ENCODE measurements at places on chromosomes 6 and 20.

GRCh38 chr6:169384291-169384690 lies 130.6 kb upstream of the THBS2 start:
- no peak for DNase-seq

DNA sequence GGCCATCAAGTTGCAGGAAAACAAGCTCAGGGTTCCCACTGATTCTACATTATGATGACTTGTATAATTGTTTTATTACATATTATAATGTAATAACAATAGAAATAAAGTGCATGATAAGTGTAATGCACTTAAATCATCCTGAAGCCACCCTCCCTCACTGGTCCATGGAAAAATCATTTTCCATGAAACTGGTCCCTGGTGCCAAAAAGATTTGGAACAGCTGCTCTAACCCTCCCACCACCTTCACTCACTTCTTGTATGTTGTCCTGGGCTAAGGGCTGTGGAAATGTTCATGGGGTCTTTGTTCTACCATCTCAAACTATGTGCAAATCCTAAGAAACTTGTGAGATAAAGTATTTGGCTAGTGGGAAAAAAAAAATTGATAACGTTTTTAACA lies 133.8 kb downstream of the LRRC1 start:
- DNase-seq: no peak

DNA sequence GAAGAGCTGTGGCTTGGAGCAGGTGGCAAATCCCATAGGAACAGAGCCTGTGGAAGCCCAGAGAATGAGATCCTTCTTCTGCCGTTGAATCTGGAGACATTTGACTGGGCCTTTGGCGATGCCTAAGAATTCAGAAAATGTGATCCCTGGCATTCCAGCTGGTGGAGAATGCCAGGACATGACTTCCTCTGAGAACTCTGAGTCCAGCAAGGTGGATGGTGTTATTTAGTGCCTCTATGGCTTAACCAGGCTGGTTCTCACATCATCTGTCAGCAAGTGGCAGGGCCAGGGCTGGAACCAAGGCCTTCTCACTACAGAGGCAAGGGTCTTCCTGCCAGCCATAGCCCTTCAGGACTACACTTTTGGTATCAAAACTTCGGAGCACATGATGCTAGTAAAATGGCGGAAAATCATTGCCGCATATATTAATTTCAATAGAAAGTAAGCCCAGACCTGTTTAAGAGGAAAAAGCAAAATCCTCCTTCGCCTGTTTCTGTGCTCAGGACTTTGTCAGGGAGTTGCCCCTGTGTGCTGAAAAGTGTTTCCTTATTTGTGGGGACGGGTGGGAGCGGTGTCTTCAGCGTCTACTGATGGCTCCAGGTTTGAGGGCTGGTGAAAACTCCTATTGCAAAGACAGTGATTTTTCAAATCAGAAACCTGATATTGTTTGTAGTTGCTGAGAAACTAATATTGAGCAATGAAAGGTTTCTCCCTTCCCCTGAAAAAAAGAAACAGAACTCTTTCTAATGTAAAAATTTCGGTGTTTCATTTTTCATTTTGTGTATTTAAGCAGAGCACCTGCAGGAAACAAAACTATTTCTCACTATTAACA lies 23.9 kb downstream of the DUSP22 start:
- DNase-seq: no peak

DNA sequence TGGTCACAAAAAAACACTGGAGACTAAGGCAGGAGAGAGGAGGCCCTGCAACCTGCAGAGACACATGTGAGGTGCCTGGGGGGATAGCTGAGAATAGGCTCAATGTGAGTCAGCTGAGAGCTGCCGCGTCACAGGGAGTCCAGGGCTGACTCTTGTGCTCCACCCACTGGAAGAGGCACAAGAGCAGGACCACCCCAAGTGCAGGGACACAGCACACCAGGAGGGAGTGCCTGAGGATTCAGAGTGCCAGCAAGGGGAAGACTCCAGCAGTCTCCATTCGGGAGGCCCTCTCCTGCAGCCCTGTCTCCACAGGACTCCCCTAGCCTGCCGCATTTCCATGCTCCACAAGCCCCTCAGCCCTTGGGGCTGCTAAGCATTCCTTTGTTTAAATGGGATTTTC lies 105.5 kb downstream of the HUS1B start:
- DNase-seq: peak; percentile 44

- DNase-seq: no peak
Observed at GRCh38 chr20:35618263-35619131, 2.9 kb downstream of the SPAG4 start.

DNA sequence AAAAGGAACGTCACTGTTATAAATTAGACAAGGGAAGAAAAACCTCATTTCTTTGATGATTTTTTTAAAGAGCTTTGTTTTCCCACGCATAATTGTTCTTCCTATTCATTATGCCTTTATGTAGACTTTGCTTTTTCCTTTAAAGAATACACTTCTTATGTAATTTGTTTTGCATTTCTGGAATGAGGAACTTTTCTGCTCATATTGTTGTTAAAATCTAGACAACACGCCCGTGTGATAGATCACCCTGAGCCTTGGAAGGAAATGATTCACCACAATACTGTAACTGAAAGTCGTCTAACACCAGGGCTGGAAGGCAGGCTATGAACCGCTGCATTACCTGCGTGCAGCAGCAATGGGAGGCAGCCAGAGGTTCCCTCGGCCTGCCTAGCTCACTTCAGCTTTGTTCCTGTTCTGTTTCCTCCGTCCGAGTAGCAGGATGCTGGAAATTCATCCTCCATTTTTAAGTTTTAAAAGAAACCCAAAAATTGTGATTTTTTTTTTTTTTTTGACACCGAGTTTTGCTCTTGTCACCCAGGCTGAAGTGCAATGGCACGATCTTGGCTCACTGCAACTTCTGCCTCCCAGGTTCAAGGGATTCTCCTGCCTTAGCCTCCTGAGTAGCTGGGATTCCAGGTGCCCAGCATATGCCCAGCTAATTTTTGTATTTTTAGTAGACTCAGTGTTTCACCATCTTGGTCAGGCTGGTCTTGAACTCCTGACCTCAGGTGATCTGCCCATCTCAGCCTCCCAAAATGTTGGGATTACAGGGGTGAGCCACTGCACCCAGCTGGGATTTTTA lies 49.6 kb upstream of the ZNF217 start:
- DNase-seq: peak; percentile 55

DNA sequence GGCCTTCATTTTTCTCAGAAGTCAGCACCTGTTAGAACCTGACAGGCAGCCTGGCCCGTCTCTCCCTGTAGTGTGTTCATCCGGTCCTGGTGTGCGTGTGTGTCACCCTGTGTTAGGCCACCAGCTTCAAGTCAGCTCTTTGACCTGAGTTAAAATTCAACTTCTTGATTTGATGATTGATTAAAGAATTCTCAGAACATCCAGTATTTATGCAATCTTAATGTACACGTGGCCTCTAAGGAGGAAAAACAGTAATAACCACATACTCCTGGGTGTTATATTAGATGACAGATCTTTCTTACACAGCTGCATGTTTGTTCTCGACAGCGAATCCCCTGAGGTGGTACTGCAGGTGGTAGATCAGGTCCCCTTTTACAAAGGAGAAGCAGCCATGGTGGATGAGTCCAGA lies 19.1 kb upstream of the TMEM217 start:
- DNase-seq: no peak

DNA sequence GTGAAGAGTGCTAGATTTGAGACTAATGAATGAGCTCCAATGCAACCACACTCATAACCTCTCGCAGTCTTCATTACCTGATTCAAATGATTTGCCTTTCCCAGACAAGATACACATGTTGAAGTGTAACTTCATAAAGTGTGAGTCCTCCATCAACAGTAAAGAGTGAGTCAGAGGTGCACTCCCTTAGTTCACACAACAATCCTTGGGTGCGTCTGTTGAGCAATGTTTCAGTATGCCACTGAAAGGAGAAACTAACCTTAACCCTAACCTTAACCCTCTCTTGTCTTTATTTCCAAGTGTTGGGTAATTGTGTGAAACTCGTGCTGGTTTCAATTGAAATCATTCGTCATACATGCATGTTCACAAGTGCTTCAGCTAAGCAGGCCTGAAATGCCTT lies 21.0 kb upstream of the RIN2 start:
- no peak for DNase-seq

DNA sequence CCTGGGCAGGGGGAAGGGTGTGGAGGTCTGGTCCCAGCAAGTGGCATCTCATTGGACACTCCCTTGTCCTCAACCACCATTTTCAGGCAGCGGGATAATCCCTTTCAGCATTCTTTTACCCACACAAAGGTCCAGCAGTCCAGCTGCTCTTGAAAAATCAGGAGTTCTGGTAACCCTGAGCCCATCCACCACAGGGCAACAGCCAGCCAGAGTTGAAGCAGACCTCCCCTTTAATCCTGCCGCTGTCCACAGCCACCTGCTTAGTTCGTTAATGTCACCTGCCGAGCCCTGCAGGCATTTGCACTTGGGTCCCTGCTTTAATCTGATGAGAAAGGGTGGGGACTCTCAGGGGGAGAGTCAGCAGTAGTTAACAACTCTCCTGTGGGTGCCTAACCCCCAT lies 11.1 kb downstream of the TMEM74B start:
- no peak for DNase-seq

DNA sequence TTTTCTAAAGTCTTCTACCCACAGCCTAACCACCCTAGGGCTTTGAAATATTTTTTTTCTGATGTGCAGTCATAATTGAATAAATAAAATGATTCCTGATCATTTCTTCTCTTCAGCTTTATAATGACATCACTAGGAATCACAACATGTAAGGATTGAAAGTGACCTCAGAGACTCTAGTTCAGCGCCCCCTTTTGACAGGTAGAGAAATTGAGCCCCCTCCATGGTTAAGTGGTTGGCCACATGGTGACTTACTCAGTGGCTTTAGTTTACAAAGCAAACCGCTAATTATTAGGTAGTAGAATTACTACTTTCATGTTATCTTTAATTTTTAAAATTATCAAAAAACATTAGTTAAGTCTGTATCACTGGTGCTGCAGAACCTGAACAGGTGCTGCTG lies 13.3 kb upstream of the SLC2A12 start:
- peak; percentile 24 for DNase-seq

DNA sequence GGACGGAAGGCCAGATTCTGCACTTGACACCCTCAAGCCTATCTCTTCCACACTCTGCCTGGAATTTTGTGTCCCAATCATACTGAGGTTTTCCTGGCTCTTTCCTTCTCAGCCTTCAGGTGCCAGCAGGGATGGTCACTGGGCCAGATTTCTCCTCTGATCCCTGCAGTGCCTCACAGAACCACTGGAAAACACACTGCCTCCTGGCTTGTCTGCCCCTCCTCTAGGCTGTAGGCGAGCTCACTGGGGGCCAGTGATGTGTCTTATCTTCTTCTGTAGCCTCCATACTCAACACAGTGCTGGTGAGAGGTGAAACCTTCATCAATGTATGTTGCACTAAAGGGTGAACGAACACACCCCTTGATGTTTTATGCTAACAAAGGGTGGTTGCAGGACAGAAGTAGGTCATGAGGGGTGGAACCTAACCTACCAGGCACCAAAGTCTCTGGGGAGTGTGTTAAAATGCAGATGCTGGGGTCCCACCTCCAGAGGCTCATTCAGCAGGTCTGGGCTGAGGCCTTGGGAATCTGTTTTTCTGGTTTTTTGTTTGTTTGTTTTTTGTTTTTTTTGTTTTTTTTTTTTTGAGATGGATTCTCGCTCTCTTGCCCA lies 80.3 kb downstream of the CDH26 start:
- DNase-seq: no peak

GRCh38 chr20:48957053-48957481 lies 35.6 kb downstream of the ARFGEF2 start:
- no peak for DNase-seq

GRCh38 chr20:32577657-32578056 lies 7.5 kb downstream of the NOL4L start:
- DNase-seq: no peak

DNA sequence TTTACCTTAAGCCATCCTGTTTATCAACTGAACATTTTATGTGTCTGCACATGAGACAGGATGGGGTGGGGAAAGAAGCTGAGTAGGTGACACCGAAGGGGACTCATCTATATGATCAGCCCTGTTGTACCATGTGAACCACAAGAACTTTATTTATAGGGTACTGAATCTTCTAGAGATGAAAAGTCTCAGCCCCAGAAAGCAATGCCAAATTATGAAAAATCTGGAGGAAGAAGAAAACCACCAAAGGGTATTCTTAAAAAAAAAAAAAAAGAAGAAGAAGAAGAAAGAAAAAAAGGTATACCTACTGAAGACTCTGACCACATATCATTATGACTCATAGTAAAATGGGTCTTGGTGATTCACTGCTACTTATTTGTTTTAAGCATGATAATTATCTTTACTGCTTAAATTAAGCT lies 39.8 kb upstream of the HBS1L start:
- no peak for DNase-seq

- no peak for DNase-seq
Observed at GRCh38 chr6:106381881-106382280, 21.4 kb downstream of the CRYBG1 start.

DNA sequence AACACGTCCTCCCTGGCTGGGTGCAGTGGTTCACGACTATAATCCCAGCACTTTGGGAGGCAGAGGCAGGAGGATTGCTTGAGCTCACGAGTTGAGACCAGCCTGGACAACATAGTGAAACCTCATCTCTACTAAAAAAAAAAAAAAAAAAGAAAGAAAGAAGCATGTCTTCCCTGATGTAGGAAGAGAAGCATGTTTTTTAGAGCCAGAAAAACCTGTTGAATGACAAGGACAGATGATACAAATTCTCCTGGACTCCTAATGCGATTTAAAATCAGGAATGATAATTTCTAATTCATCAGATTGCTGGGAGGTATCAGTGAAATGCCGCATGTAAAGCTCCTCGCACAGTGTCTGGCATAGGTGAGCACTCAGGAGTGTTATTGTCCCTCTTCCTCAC lies 23.7 kb upstream of the SEC63 start:
- no peak for DNase-seq

GRCh38 chr6:42616716-42617115 lies 52.9 kb downstream of the UBR2 start:
- DNase-seq: no peak

DNA sequence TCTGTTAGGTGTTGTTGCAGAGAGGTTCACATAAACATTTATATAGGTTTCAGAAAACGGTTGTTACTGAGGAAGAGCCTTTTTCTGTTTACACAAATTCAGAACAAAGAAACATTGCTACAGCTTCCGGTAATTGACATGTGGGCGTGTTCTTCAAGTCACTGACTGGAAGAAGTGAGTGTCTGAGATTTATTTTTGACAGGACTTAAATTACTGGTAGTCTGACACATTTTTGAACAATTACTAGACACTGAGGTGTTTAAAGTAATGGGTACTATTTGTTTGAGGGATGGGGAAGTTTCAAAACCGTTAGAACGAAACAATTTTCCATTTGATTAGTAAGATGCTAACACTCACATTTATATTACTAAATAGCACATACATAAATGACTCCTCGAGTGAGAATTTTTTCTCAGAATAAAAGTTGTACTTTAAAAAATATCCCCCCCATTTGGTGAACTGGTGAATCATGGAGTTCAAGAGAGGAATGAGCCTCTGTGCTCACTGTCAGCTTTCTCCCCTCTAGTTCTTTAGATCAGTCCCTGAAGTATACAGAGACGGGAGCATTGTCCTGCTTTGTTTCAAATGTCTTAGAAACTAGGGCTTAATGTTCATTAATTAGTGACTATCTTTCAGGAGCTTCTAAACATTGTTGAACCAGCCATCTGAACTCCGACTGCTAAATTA lies 98.7 kb downstream of the TSHZ2 start:
- DNase-seq: no peak

Measured in 8988T (cell line).